ENCODE measurements at places on chromosomes 5 and 9.

GRCh38 chr5:87340716-87341115 lies 72.0 kb downstream of the CCNH start:
- DNase-seq = no peak

GRCh38 chr5:110514030-110514429 lies 212.4 kb downstream of the TMEM232 start:
- DNase-seq = no peak

DNA sequence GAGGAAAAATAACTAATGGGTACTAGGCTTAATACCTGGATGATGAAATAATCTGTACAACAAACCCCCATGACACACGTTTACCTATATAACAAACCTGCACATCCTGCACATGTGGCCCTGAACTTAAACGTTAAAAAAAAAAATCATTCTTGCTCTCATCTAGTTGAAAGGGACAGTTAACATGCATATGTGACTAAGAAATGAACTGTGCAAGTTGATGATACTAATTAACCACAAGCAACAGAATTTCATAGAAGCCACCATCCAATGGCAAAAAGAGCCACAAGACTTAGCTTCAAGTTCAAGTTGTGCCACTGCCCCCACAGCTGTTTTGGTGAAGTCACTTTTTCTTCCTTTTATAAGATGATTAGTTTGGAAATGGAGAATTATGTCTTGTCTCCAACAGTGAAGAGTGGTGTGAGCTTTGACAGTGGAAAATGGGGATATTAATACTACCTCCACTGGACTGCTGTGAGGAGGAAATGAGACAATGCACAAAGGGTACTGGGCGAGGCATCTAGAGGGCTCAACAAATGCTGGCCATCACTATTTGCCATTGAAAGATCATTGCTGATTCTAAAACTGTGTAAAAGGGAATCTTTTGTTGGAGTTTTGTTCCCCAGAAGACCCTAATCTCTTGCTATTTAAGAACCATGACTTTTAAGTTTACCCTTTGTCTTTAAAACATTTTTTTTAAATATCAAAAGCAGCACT lies 202.1 kb downstream of the EBF1 start:
- no peak for DNase-seq

GRCh38 chr5:151141535-151141934 lies 16.0 kb downstream of the ANXA6 start:
- DNase-seq = no peak

- DNase-seq = no peak
These were observed 57.2 kb downstream of the WDR70 start for GRCh38 chr5:37436146-37436934.

DNA sequence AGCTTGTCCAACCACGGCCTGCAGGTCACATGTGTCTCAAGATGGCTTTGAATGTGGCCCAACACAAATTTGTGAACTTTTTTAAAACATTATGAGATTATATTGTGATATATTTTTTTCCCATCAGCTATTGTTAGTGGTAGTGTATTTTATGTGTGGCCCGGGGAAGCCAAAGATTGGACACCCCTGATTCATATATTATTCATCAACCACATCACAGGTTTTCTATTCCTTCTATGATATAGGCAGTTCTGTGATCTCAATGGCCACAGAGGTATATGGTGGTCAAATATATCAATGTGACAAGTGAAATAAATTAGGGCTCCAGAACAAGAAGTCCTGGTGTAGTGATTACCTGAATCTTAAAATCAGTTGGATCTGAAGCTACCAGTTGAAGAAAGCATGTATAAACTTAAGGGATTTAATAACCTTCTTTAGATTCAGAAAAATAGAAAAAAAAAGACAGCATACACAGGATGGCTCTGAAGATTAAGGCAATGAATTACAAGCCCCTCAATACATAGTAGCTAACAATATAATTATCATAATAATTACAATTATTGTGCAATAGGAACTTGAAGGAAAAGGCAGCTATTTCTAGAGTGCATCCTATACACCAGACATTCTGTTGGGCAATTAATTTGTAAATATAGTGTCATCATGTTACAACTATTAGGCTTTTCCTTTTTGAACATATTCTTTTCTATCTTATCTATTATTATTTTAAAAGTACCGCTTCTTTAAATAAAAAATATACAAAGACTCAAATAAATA lies 530.4 kb upstream of the PTPRD start:
- DNase-seq = no peak

DNA sequence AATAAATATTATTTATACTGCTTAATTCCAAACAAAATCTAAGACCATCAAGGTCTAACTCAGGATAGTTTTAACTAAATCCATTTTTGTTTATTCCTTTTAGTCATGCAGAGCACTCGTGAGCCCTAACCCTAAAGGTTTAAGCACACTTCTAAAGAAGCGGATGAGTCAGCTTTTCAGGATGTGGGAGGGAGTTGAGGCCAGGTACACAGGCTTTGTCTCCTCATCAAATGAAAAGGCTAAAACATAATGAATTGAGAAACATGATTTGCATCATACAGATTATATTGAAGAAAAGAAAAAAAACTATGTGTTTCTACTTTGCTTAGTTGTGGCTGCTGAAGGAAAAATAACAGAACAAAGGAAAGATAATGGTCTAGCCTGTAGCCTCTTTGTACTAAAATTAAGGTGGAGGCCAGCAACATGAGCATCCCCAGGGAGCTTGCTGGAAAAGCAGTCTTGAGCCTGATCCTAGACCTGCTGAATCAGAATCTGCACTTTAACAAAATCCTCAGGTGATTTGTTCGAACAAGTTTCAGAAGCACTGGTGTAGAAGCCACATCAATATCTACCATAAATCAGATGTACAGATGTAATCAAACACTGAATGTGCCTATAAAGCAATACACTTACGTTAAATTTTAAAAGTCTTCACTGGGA lies 21.1 kb upstream of the ISCA1 start:
- no peak for DNase-seq

DNA sequence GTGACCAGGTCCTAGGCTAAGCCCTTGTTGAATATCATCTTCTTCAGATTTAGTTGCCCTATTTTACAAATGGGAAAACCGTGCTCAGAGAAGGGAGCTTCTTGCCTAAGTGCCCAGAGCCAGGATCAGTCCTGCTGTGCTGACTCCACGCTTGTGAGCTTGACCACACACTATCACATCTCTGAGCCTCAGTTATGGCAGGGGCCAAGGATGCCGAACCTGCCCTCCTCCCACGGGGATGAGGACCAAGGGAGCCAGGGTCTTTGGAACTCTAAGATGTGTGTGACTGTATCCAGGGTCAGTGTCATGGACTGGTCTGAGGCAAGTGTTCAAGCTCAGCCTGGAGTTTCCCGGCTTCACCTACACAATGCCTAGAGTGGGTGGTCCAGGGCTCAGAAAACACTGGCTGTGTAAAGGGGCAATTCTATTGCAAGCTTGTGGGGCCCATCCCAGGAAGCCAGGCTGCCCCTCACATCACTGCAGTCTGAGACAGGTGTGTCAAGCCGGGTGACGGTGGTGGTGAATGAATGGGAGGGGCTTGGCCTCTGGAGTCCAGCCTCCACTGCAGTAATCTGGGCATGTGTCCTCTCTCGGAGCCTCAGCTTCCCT lies 235.7 kb downstream of the PBX3 start:
- no peak for DNase-seq

GRCh38 chr9:16136451-16136850 lies 583.6 kb downstream of the CCDC171 start:
- no peak for DNase-seq

DNA sequence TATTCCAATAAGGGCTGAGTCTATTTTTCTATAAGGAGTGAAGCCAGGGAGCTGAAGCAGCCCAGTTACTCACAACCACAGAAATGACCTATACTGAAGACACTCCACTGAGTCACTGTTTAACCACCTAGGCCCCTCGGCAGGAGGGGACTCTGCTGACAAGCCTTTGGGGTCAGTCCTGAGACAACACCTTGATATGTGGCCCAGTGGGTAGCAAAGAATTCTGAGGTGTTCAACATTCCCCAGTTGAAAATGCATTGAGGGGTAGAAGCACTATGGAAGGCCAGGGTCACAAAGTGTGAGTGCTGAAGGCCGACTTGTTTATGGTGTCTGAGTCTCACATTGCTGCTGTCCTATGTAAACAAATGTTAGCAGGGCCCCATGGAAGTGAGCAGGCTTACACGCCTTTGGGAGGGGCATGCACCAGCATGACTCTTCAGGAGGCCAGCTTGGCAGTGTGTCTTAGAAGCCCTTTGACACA lies 112.6 kb upstream of the NFIL3 start:
- DNase-seq = no peak

DNA sequence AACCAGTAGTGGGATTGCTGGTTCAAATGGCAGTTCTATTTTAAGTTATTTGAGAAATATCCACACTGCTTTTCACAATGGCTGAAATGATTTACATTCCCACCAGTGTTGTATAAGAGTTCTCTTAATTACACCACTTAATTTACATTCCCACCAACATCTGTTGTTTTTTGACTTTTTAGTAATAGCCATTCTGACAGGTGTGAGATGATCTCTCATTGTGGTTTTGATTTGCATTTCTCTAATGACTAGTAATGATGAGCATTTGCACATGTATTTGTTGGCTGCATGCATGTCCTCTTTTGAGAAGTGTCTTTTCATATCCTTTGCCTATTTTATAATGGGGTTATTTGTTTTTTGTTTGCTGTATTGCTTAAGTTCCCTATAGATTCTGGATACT lies 688.3 kb downstream of the PRR16 start:
- no peak for DNase-seq

- no peak for DNase-seq
These were observed 51.3 kb downstream of the SNX24 start for GRCh38 chr5:122896598-122897282.

GRCh38 chr5:80569961-80570786 lies at the start of gene ANKRD34B:
ANKRD34B (minus strand) TSS chr5:80570280; CDS start chr5:80560019, 10,261 bp downstream.
- no peak for DNase-seq

DNA sequence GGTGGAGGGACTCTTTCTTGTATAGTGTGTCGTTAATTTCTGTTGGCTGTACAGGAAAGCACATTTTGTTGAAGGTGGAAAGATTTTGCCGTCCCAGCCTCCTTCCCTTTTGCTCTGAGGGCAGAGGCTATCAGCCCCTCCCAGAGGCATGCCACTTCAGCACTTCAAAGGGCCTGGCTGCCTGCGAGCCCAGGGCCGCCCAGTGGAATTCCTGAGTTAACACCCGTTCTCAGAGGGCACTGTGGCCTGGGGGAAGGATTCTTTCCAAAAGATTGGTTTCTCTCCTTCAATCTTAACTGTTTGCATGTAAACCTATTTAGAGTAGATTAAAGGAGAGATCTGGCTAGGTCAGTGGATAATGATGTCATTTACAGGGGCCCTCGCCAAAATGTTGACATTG lies 238.6 kb downstream of the FANCC start:
- no peak for DNase-seq

DNA sequence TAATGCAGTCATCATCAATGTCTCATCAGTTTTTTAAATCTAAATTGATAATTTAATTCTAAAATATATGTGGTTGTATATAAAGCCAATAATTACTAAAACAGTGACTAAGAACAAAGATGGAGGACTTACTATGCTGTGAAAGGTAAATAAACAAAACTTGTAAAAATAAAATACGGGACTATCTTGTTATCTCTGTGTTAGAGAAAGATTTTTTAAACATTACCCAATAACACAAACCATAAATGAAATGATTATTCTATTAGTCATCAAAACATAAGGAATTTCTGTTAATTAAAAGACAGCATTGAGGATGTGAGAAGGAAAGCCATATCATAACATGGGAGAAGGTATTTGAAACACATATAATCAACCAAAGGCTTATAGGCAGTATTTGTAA lies 226.2 kb upstream of the SMC2 start:
- no peak for DNase-seq

DNA sequence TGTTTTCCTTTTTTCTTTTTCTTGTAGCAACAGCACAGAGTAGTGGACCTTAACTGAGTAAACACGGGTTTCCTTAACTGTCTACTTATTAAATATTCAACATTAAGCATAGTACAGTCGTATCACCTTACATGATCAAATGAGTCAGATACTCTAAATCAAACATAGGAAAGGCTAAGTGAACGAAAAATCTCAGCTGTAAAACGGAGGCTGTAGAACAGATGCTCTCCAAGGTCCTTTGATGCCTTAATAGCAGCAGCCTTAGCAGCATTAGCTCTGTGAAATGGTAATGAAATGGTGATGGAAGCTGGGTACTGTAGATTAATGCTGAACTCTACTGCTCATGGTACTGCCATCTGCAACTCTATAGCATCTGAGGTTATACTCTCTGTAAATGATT lies 1433.3 kb upstream of the C9orf72 start:
- DNase-seq = no peak

DNA sequence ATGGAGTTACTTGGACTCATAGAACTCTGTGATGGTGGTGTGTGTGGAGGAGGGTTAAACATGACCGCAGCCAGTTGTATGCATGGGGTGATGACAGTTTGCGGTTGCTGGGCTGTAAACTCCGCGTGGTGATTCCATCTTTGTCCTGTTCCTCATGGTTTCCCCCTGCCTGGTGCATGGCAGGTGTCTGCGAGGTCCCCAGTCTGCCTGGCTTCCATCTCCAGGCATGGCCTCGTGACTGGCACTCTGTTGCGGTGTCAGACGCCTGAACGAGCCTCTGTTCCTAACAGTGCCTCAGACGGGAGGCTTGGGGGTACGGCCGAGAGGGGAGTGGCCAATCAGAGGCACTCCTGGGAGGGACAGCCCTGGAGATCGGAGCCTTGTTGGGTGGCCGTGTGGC lies 33.9 kb upstream of the SH3PXD2B start:
- no peak for DNase-seq

DNA sequence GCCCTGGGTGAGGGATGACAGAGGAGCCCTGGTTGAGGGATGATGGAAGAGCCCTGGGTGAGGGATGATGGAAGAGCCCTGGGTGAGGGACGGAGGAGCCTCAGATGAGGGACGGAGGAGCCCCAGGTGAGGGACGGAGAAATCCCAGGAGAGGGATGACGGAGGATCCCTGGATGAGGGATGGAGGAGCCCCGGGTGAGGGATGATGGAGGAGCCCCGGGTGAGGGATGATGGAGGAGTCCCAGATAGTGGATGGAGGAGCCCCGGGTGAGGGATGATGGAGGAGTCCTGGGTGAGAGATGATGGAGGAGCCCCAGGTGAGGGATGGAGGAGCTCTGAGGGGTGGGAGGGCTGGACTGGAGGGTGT lies 10.9 kb downstream of the PHF2 start:
- DNase-seq = no peak

DNA sequence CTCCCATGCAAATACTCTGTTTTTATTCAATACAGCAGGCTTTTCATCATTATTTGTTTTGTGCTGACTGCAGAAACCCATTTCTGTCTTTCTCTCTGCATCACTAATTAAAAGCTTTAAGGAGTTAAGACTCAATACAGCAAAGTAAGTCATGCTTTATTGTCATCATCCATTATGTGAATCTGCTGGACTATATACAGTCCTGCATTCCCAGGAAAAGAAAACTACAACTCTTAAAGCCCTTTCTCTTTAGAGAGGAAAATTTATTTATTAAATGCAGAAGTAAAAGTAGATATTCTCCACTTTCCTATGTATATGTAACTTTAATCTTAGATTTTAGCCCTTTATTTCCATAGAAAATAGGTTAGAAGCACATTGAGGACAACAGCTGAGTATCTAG lies 706.6 kb upstream of the RGMB start:
- no peak for DNase-seq

GRCh38 chr5:36928947-36929346 lies 52.4 kb downstream of the NIPBL start:
- no peak for DNase-seq

Data from CMK (cell line).